ENCODE measurements at places on chromosomes 6 and 20.

GRCh38 chr6:77816766-77817270, 164.0 kb downstream of the MEI4 start:
- no peak overlapping the region for H3K4me3 ChIP-seq
- H3K4me1 ChIP-seq: no peaks in the 10 kb centered on the region
- H3K27me3 ChIP-seq: no peaks in the 10 kb centered on the region
- no peak overlapping the region for H3K27ac ChIP-seq
- no peaks in the 10 kb centered on the region for H3K36me3 ChIP-seq

DNA sequence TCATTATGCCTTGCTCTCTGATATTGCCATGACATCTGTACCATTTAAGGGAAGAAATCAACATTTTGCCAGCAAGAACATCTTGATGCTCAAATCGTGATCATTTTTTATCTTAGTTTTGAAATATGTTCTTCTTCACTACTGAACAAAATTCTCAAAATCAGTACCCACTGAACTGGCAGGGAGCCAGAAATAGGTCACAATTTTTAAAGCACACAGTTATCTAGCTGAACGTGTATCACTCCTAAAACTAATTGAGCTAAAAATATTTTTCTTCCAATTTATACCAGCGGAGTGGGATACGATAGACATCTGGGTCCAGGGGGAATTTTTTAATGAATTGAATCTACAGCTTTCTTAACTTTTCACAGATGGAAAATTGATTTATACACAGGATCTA, 11.3 kb downstream of the IL17F start:
- DNase-seq: no peak
- H3K4me3 ChIP-seq: no peak overlapping the region
- H3K36me3 ChIP-seq: no peaks in the 10 kb centered on the region
- H3K27ac ChIP-seq: no peak overlapping the region
- H3K4me1 ChIP-seq: peaks cover 18% of the 10 kb centered on the region

DNA sequence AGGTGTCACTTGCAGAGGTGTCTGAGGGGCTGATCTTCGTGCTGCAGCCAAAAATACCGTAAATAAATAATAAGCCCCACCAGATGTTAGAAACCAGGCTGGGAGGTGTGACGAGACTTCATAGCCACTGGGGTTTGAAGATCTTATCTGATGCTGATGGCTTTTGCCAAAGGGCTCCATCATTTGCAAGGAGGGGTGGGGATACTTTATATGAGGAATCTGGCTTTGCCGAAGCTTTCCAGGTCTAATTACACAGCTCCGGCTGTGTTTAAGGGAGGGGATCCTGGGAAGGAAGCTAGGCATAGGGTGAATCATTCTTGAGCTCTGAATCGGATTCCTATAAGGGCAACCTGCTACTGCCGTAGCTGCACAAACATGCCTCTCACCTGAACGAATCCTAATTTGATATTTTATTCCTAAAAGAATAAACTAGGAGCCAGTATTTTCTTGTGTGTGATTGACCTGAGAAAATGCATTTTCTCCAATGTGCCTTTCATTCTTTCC, 249.6 kb downstream of the SOD2 start:
- peaks cover 8% of the 10 kb centered on the region for H3K27me3 ChIP-seq
- H3K4me1 ChIP-seq: no peaks in the 10 kb centered on the region
- H3K4me3 ChIP-seq: no peak overlapping the region
- no peaks in the 10 kb centered on the region for H3K36me3 ChIP-seq

DNA sequence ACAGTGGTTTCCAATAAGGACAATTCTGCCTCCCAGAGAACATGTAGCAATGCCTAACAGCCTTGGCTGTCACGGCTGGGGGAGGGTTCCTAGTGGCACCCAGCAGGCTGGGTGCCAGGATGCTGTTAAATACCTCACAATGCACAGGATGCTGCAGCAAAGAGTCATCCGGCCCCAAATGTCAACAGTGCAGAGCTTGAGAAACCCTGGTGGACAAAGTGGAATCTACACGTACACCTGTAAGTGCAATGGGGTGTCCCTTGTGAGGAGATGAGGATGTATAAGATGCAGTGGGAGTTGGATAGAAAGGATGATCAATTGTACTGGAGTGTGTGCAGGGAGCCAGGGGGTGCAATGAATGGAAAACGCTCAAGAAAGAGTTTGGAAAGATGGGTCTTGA, 142.4 kb downstream of the FNDC1 start:
- H3K27me3 ChIP-seq: no peaks in the 10 kb centered on the region
- no peaks in the 10 kb centered on the region for H3K36me3 ChIP-seq
- H3K4me1 ChIP-seq: no peaks in the 10 kb centered on the region

- no peaks in the 10 kb centered on the region for H3K27me3 ChIP-seq
- DNase-seq: no peak
- H3K4me1 ChIP-seq: no peaks in the 10 kb centered on the region
- H3K36me3 ChIP-seq: no peaks in the 10 kb centered on the region
- H3K4me3 ChIP-seq: no peak overlapping the region
Observed at GRCh38 chr6:44660561-44661220, 273.2 kb downstream of the CDC5L start.

DNA sequence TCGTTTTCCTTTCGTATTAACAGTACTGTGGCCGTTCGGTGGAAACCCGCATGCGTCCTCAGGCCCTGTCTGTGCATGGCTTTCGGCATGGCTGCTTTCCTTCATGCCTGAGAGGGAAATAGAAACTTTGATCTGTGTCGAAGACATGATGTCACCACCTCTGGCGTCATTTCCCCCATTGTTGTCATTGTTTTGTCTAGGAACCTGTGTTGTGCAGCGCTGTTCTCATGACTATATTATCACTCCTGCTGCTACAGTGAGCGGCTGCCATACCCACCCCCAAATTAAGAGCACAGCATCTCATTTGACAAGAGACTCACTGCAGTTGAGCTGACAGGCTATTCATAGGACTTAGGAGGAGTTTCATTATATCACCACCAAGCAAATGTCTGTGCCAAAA, 172.3 kb downstream of the TMEM242 start:
- DNase-seq: no peak
- no peak overlapping the region for H3K27ac ChIP-seq
- no peaks in the 10 kb centered on the region for H3K4me1 ChIP-seq
- H3K27me3 ChIP-seq: no peaks in the 10 kb centered on the region
- no peak overlapping the region for H3K4me3 ChIP-seq

DNA sequence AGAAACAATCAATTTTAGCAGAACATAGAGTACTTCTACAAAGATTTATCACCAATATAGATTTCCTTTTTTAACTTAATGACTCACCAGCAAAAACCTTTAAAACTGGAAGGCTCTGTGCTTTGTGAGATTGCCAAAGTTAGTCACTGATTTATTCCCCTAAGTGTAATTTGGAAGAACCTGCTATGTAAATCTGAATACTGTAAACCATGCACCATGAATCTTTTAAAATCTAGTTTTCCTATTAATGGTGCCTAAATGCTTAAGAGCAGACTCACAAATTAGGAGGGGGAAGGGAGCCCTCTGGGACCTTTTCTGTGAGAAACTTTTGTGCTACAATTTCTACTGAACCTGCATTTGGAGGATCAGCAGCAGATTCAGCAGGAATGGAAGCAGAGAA, 57.8 kb upstream of the PNRC1 start:
- no peak overlapping the region for H3K27ac ChIP-seq
- no peaks in the 10 kb centered on the region for H3K4me1 ChIP-seq

DNA sequence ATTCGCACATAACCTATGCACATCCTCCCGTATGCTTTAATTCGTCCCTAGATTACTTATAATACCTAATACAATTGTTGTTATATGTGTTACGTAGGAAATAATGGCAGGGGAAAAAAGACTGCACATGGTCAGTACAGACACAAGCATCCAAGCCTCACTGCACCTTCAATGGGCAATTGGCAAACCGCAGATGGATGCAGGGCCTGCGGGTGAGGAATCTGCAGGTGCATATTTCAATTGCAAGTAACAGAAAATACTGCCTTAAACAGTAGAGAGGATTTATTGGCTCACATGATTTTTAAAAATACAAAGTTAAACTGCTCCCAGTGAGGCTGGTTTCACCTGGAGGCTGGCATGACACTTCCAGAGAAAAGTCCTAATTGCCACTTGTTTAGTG, 142.1 kb upstream of the MLN start:
- H3K4me3 ChIP-seq: no peak overlapping the region
- H3K27ac ChIP-seq: no peak overlapping the region
- H3K4me1 ChIP-seq: no peaks in the 10 kb centered on the region
- no peaks in the 10 kb centered on the region for H3K36me3 ChIP-seq

- DNase-seq: no peak
- H3K4me1 ChIP-seq: peaks cover 42% of the 10 kb centered on the region
- H3K27ac ChIP-seq: peak overlapping the region; percentile 85
Observed at GRCh38 chr6:52538252-52538900, 38.5 kb downstream of the TRAM2 start.

GRCh38 chr6:16477367-16478149, 239.2 kb downstream of the GMPR start:
- no peak overlapping the region for H3K4me3 ChIP-seq
- H3K36me3 ChIP-seq: no peaks in the 10 kb centered on the region
- no peaks in the 10 kb centered on the region for H3K27me3 ChIP-seq
- peak overlapping the region; percentile 90 for H3K27ac ChIP-seq
- no peak for DNase-seq

GRCh38 chr6:42226645-42227143, 9.0 kb upstream of the MRPS10 start:
- H3K4me1 ChIP-seq: no peaks in the 10 kb centered on the region
- no peak overlapping the region for H3K27ac ChIP-seq
- no peaks in the 10 kb centered on the region for H3K36me3 ChIP-seq
- DNase-seq: no peak
- no peaks in the 10 kb centered on the region for H3K27me3 ChIP-seq

GRCh38 chr6:124040655-124041054, 237.0 kb downstream of the NKAIN2 start:
- H3K27me3 ChIP-seq: no peaks in the 10 kb centered on the region
- no peaks in the 10 kb centered on the region for H3K36me3 ChIP-seq

GRCh38 chr6:36699348-36699747, 1.7 kb downstream of the RAB44 start:
- H3K4me1 ChIP-seq: peaks cover 4% of the 10 kb centered on the region
- H3K27me3 ChIP-seq: no peaks in the 10 kb centered on the region
- H3K27ac ChIP-seq: no peak overlapping the region
- DNase-seq: no peak

DNA sequence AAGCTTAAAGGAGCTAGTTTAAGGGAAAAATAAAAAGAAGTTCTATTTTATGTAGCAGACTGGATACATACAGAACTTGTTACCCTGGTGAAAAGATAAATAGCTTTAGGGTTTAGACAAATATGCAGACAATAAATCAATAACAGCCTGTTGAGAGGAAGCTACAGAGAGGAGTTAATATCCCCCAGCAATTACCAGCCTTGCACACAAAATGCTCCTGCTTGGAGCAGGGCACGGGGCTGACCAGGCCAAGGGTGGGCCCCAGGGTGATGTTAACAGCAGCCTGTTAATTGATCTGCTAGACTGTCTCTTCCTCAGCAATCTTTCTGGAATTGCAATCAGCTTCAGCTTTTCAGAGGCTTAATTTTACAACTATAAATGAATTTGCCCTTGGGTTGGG, 125.1 kb upstream of the SOX4 start:
- no peaks in the 10 kb centered on the region for H3K27me3 ChIP-seq
- no peak overlapping the region for H3K4me3 ChIP-seq
- H3K4me1 ChIP-seq: no peaks in the 10 kb centered on the region
- H3K27ac ChIP-seq: no peak overlapping the region
- no peak for DNase-seq
- H3K36me3 ChIP-seq: no peaks in the 10 kb centered on the region

DNA sequence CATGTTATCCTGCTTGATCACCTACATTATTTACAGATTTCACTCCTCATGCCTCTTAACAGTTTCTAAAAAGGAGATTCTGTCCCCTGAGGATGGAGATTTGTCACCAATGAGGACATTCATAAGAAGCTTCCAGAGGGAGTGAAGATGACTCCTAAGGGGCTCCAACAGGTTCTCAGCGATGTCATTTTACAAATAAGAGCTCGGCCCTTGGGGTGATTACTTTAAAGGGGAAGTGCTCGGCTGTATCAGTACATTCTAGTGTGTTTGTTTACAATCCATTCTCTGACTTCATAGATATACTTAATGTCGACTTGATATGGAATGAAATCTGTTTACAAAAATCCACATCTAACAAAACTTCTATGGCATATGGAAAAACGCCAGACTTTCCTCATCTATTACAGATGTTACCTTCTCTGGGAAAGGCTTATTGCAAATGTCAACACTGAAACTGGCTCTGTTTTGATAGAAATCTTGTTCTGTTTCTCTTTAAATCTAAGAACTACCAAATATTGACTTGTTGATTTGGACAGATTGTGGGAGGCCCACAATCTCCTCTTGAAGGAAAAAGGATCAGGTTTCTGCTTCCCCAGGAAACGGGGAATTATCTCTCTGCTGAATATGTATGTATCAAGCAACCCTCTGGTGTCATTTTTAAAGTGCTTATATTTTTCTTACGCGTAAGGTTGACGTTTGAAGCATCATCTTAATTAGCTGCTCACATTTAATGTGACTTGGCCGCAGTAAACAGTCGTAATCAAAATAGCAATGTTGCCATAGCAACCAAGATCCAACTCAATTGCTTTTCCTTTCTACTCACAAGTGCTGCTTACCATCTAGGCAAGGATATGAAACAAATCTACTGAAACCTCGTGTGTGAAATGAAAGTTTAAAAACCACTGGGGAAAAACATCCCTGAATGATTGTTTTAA, 95.7 kb downstream of the SHLD1 start:
- peaks cover 31% of the 10 kb centered on the region for H3K4me1 ChIP-seq
- H3K27me3 ChIP-seq: no peaks in the 10 kb centered on the region
- no peaks in the 10 kb centered on the region for H3K36me3 ChIP-seq

DNA sequence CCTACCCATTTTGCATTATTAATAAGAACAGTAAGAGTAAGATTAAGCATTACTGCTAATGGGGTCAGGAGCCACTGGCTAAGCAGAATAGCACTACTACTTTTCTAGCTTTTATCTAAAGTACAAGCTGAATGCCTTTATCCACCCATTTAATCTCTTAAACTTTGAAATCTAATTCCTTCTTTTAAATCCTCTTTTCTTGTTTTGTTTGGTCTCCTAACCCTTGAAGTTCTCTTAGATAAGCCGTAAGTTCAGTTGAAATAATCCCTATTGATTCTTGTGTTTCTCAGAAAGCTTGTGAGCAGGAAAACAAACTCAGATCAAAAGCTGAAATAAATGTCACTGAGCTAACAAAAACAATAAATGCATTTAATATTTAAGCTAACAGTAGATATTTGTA, 380.2 kb downstream of the TBC1D32 start:
- no peaks in the 10 kb centered on the region for H3K36me3 ChIP-seq
- H3K27ac ChIP-seq: no peak overlapping the region
- DNase-seq: no peak
- no peak overlapping the region for H3K4me3 ChIP-seq
- no peaks in the 10 kb centered on the region for H3K27me3 ChIP-seq
- H3K4me1 ChIP-seq: no peaks in the 10 kb centered on the region

- no peaks in the 10 kb centered on the region for H3K4me1 ChIP-seq
- no peak overlapping the region for H3K4me3 ChIP-seq
- H3K36me3 ChIP-seq: no peaks in the 10 kb centered on the region
- H3K27me3 ChIP-seq: no peaks in the 10 kb centered on the region
- no peak overlapping the region for H3K27ac ChIP-seq
Observed at GRCh38 chr6:2918936-2919335, 15.8 kb upstream of the SERPINB9 start.

GRCh38 chr20:43590036-43590391, 723 bp upstream of the IFT52 start:
- H3K27ac ChIP-seq: peak overlapping the region; percentile 92
- peak overlapping the region; percentile 84 for H3K4me3 ChIP-seq
- DNase-seq: no peak
- no peaks in the 10 kb centered on the region for H3K27me3 ChIP-seq
- H3K4me1 ChIP-seq: peaks cover 5% of the 10 kb centered on the region
